ENCODE measurements at places on chromosomes 4 and X.
A peak's percentile ranks its signal among the peaks of the same experiment; 100 is the strongest.

- no peak for DNase-seq
Observed at GRCh38 chr4:138512756-138513155, 270.6 kb upstream of the SLC7A11 start.

- DNase-seq: peak; percentile 8
Observed at GRCh38 chr4:176150356-176150682, 45.1 kb downstream of the SPATA4 start.

DNA sequence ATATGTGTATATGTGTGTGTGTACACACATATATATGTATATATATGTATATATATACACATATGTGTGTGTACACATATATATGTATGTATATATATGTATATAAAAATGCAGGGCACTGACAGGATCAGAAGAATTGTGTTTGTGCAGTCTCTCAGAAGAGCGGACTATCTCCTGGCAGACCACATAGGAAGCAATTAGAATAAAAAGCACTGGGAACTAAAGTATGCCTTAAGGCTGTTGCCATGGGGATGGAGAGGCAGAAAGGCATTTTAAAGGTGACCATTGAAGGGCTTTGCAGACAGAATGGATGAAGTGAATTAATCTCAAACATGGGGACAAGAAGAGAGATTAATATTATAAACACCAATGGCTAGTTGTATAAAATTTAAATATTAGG lies 33.7 kb upstream of the USP51 start:
- no peak for DNase-seq

GRCh38 chr4:103292373-103292772 lies 94.2 kb upstream of the CENPE start:
- DNase-seq: no peak

DNA sequence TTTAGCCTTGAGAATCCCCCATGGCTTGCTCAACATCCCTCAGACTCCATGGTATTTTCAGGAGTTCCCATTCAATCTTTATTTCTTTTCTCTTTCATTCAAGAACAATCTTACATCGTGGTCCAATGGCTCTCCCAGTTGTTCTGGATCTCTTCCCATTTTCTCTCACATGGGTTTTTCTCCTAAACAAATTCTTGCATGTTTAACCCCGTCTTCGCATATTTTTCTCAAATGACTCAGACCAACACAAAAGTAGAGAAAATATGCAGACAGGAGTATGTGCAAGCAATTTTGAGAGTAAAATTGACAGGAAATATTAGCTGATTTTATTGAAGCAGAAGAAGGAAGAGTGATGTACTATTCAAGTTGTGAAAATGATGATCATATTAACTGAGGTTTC lies 396.4 kb upstream of the TRAM1L1 start:
- DNase-seq: no peak
